Frontal cortex (tissue), 4 donors: ENCODE measurements at places on chromosomes 11 and 22.

- no peak for DNase-seq
These were observed 29.7 kb downstream of the CELSR1 start for GRCh38 chr22:46507451-46508425.

- no peak for DNase-seq
These were observed 16.3 kb upstream of the SEC14L3 start for GRCh38 chr22:30488121-30488520.

DNA sequence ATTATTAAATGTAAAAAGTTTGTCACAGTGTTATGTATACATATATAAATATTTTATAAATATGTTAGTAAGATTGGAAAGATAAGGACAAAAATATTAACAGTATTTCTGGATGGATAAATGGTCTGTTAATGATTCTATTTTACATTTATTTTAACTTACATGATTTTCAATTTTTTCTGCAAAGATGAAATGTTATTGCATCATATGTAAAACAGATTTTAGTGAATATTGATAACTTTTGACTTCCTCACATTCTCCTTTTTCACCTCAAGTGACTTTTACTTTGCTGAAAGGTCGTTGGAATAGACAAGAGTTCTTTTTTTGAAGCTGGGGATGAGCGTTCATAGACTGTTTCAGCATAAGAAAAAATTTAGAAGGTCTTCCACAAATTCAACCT lies 1554.7 kb upstream of the TENM4 start:
- DNase-seq, result no peak

- DNase-seq, result no peak
These were observed 101.1 kb downstream of the HIPK3 start for GRCh38 chr11:33358150-33358831.

GRCh38 chr11:100719362-100719761 lies 32.3 kb downstream of the ARHGAP42 start:
- no peak for DNase-seq

DNA sequence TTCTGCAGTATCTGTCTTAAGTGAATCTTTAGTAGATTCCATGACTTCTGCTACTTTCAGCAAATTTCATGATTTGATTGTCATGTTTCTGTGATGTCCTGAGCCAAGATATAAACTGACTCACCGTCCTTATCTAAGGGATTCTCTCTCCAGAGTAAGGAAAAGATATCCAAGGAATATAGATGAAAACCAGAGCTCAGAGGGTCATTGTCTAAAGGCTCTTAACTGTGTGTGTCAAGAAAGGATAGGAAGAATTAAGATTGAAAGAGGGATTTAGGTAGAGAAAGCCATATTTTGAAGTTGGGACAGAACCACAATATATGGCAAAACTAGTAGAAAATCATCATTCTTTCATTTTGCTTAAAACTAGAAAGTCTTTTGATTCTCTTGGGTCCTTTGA lies 50.7 kb downstream of the PPME1 start:
- DNase-seq, result no peak

- DNase-seq, result no peak
These were observed 147.2 kb upstream of the BDNF start for GRCh38 chr11:27847496-27847895.

GRCh38 chr11:74009675-74010305 lies 905 bp upstream of the UCP3 start:
- DNase-seq, result no peak
